Hepatocyte (in vitro differentiated cells): ENCODE measurements at places on chromosomes 3 and 15.

- no peak overlapping the region for H3K4me3 ChIP-seq
- no peaks in the 10 kb centered on the region for H3K27me3 ChIP-seq
- H3K36me3 ChIP-seq: no peaks in the 10 kb centered on the region
- no peak overlapping the region for H3K27ac ChIP-seq
Measured at GRCh38 chr3:123733805-123734526, 149.1 kb upstream of the HACD2 start.

DNA sequence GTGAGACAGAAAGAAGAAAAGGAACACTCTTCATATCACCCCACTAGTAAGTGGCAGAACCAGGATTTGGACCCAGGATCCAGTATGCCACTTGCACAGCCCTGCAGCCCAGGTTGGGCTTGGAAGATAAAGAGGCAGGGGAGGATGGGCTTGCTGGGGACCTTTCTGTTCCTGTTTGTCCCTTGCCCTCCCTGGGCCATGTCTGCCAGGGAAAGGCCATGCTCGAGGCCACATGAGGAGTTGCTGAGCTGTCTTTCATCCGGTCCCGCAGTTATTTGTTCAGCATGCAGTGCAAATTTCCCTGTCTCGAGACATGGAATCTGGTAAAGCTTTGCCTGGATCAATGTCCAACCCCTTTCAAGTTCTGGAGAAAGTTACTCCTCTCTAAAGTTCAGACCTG is 116.0 kb upstream of the MRPS22 start:
- no peaks in the 10 kb centered on the region for H3K36me3 ChIP-seq
- H3K27ac ChIP-seq: no peak overlapping the region
- H3K4me3 ChIP-seq: no peak overlapping the region

DNA sequence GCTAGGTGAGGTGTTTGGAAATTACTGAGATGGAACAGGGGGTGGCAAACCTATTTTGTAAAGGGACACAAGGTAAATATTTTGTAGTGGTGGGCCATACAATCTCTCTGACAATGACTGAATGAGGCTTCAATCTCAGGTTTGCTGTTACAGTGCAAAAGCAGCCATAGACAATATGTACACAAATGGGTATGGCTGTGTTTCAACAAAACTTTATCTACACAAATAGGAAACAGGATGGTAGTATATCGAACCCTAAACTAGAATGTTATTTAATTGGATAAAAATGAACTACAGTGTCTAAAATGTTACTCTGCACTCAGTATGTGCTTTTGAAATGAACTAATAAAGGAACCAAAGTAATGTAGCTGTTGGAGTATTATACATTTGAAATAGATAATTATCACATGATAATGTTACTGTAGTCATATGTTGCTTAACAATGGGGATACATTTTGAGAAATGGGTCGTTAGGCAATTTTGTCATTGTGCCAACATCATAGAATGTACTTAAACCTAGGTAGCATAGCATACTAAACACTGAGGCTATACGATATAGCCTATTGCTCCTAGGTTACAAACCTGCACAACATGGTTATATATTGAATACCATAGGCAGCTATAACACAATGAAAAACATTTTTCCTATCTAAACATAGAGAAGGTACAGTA is 495.2 kb upstream of the TBL1XR1 start:
- no peaks in the 10 kb centered on the region for H3K36me3 ChIP-seq
- no peak for DNase-seq
- H3K27ac ChIP-seq: no peak overlapping the region

GRCh38 chr3:16307832-16308531 is 43.0 kb downstream of the OXNAD1 start:
- DNase-seq: no peak
- no peak overlapping the region for H3K27ac ChIP-seq
- no peak overlapping the region for H3K4me3 ChIP-seq
- H3K36me3 ChIP-seq: no peaks in the 10 kb centered on the region

DNA sequence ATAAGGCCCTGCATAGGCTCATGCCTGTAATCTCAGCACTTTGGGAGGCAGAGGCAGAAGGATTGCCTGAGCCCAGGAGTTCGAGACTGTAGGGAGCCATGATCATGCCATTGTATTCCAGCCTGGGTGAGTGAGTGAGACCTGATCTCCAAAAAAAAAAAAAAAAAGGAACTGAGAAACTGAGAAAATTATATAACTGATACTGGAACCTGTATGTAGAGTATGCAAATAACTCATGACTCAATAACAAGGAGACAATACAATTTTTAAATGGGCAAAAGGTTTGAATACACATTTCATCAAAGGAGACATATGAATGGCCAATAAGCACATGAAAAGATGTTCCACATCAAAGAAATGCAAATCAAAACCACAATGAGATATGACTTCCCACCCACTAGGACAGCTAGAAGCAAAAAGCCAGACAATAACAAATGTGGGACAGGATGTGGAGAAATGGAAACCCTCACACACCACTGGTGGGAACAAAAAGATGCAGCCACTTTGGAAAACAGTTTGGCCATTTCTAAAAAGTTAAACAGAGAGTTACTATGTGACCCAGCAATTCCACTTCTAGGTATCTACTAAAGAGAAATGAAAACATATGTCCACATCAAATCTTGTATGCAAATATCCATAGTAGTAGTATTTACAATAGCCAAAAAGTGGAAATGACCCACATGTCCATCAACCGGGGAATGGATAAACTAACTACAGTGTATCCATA is 70.7 kb downstream of the IQSEC1 start:
- no peak overlapping the region for H3K4me3 ChIP-seq
- H3K36me3 ChIP-seq: no peaks in the 10 kb centered on the region
- H3K27ac ChIP-seq: no peak overlapping the region
- no peaks in the 10 kb centered on the region for H3K27me3 ChIP-seq

DNA sequence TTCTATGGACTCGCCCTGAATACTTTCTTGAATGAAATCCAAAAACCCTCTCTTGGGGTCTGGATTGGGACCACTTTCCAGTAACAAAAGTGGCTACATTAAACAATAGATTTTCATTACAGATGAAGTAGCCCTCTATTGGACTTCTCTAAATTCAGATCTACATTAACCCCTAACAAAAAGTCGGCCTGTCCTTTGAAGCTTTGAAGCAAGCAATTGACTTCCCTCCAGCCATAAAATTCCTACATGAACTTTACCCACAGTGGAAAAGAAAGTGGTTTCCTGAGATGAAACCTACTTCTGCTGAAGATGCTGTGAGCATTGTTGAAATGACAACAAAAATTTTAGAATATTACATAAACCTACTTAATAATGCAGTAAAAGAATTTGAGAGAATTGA is 967.1 kb upstream of the ROBO1 start:
- H3K27ac ChIP-seq: peak overlapping the region; percentile 95
- peaks cover 10% of the 10 kb centered on the region for H3K4me1 ChIP-seq

GRCh38 chr15:93384886-93385285 is 295.9 kb upstream of the RGMA start:
- no peak overlapping the region for H3K27ac ChIP-seq
- no peak for DNase-seq
- H3K4me1 ChIP-seq: no peaks in the 10 kb centered on the region
- H3K27me3 ChIP-seq: no peaks in the 10 kb centered on the region
- no peaks in the 10 kb centered on the region for H3K36me3 ChIP-seq

DNA sequence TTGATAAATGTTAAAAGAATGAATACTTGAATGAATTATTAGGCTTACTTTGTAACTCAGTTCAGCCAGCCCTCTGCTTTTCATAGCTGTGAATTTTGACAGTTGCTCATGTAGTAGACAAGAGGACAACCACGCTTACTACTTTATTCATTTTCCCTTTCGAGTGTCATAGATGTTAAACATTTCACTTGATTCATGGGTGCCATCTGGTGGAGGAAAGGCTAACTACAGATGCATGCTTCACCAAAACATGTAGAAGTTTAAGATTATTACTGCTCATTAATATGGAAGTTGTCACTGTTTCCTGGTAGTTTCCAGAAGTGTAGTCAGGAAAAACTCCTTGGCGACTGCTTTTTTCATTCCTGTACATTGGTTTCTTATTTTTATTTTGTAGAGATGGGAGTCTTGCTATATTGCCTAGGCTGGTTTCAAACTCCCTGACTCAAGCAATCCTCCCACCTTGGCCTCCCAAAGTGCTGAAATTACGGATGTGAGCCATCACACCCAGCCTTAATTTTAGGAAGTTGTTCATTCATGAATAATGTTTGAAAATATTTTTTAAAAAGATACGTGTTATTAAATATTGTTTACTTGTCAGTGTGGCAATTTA is 163.2 kb downstream of the B3GALNT1 start:
- H3K4me1 ChIP-seq: no peaks in the 10 kb centered on the region
- H3K27me3 ChIP-seq: no peaks in the 10 kb centered on the region
- H3K27ac ChIP-seq: no peak overlapping the region
- H3K36me3 ChIP-seq: no peaks in the 10 kb centered on the region
- DNase-seq: peak; percentile 84

GRCh38 chr3:141811348-141811747 is 48.1 kb downstream of the GRK7 start:
- H3K27ac ChIP-seq: no peak overlapping the region
- H3K27me3 ChIP-seq: no peaks in the 10 kb centered on the region
- H3K4me3 ChIP-seq: no peak overlapping the region
- H3K36me3 ChIP-seq: no peaks in the 10 kb centered on the region
- H3K4me1 ChIP-seq: no peaks in the 10 kb centered on the region

DNA sequence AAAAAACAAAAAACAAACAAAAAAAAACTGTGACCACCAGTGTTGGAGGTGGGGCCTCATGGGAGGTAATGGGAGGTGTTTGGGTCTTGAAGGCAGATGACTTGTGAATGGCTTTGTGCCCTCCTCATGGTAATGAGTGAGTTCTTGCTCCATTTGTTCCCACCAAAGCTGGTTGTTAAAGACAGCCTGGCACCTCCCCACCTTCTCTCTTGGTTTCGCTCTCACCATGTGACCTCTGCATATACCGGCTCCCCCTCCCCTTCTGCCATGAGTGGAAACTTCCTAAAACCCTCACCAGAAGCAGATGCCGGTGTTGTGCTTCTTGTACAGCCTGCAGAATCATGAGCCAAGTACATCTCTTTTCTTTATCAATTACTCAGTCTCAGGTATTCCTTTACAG is 61.5 kb upstream of the ATP11B start:
- peaks cover 5% of the 10 kb centered on the region for H3K4me1 ChIP-seq
- H3K27me3 ChIP-seq: no peaks in the 10 kb centered on the region
- H3K4me3 ChIP-seq: no peak overlapping the region

- peaks cover 36% of the 10 kb centered on the region for H3K4me1 ChIP-seq
- peak; percentile 28 for DNase-seq
- H3K27me3 ChIP-seq: no peaks in the 10 kb centered on the region
- H3K4me3 ChIP-seq: no peak overlapping the region
- no peaks in the 10 kb centered on the region for H3K36me3 ChIP-seq
Measured at GRCh38 chr15:85541744-85542143, 161.3 kb downstream of the AKAP13 start.

DNA sequence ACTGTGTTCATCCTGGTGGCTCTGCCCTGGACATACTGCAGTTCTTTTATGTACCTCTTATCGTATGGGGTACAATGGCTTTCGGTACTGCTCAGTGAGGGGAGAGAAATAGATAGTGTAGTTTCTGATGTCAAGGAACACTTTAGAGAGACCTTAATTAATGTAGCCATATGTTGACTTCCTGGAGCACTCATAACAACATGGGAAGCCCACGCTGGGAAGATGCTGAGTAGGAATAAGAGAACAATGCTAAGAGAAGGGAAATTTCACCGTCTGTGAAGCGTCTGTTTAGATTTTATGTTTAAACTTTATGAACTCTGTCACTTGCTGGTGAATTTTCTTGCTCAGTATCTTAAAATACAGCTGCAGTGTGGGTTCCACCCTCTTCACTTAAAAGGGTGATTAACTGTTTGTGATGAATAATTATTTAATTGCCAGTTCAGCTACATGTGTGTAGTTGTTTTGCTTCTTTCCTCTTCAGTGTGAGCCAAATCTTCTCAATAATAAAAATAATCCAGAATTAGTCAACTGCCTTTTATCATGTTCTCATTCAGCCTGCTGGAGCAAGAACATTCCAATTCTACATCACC is 373.1 kb upstream of the TPRG1 start:
- H3K36me3 ChIP-seq: no peaks in the 10 kb centered on the region
- DNase-seq: no peak
- no peak overlapping the region for H3K4me3 ChIP-seq

DNA sequence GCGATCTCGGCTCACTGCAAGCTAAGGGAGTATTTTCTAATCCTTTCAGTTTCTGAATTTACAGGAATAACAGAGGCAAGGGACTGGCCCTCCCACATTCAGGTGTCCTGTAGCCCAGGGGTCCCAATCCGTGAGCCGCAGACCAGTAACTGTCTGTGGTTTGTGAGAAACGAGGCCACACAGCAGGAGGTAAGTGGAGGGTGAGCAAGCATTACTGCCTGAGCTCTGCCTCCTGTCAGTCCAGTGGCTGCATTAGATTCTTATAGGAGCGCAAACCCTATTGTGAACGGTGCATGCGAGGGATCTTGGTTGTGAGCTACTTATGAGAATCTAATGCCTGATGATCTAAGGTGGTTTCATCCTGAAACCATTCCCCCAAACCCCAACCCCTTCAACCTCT is 5.0 kb upstream of the IL17RC start:
- no peak overlapping the region for H3K4me3 ChIP-seq
- H3K27ac ChIP-seq: no peak overlapping the region
- H3K27me3 ChIP-seq: no peaks in the 10 kb centered on the region
- no peaks in the 10 kb centered on the region for H3K36me3 ChIP-seq

GRCh38 chr15:61687124-61687523 is 373.1 kb downstream of the VPS13C start:
- no peaks in the 10 kb centered on the region for H3K4me1 ChIP-seq
- no peak for DNase-seq
- H3K27ac ChIP-seq: no peak overlapping the region
- H3K36me3 ChIP-seq: no peaks in the 10 kb centered on the region

- H3K27ac ChIP-seq: no peak overlapping the region
- DNase-seq: no peak
- no peaks in the 10 kb centered on the region for H3K4me1 ChIP-seq
- no peak overlapping the region for H3K4me3 ChIP-seq
- no peaks in the 10 kb centered on the region for H3K36me3 ChIP-seq
Measured at GRCh38 chr3:150033721-150034120, 63.0 kb upstream of the PFN2 start.

DNA sequence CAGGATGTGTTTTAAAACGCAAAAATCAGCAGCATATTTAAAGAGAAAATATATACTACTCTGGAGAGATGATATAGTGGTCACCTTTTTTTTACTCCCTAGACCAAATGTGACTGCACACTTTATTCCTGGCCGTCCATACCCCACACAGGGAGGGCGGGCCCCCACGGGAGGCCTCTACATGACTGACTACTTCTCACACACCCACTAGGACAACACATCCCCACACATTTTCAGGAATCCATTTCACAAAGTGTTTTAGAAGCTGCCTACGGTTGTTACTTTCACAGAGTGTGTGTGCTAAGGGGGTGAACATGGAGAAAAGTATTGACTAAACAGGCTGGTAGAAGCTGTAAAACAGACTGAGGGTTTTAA is 67.9 kb downstream of the CHSY1 start:
- no peak for DNase-seq
- peaks cover 22% of the 10 kb centered on the region for H3K4me1 ChIP-seq
- H3K36me3 ChIP-seq: no peaks in the 10 kb centered on the region
- H3K4me3 ChIP-seq: no peak overlapping the region

GRCh38 chr3:32843510-32844321 is 25.9 kb downstream of the TRIM71 start:
- H3K36me3 ChIP-seq: no peaks in the 10 kb centered on the region
- no peak for DNase-seq
- no peak overlapping the region for H3K4me3 ChIP-seq
- peak overlapping the region; percentile 90 for H3K27ac ChIP-seq

GRCh38 chr15:49521802-49522201 is 98.8 kb downstream of the FGF7 start:
- no peak for DNase-seq
- no peaks in the 10 kb centered on the region for H3K27me3 ChIP-seq
- no peak overlapping the region for H3K4me3 ChIP-seq
- no peak overlapping the region for H3K27ac ChIP-seq

GRCh38 chr3:45480218-45480617 is 91.8 kb downstream of the LARS2 start:
- H3K27me3 ChIP-seq: no peaks in the 10 kb centered on the region
- peak; percentile 68 for DNase-seq
- H3K36me3 ChIP-seq: no peaks in the 10 kb centered on the region
